Activated effector memory CD4-positive, alpha-beta T cell treated with Interleukin-2 at 50 U/mL for 16 hours (primary cell): ENCODE measurements at places on chromosomes 13 and 19.

- DNase-seq = no peak
These were observed 45.5 kb upstream of the SLC7A9 start for GRCh38 chr19:32914879-32915660.

- no peak for DNase-seq
These were observed 51.5 kb downstream of the BICRA start for GRCh38 chr19:47660435-47660832.

DNA sequence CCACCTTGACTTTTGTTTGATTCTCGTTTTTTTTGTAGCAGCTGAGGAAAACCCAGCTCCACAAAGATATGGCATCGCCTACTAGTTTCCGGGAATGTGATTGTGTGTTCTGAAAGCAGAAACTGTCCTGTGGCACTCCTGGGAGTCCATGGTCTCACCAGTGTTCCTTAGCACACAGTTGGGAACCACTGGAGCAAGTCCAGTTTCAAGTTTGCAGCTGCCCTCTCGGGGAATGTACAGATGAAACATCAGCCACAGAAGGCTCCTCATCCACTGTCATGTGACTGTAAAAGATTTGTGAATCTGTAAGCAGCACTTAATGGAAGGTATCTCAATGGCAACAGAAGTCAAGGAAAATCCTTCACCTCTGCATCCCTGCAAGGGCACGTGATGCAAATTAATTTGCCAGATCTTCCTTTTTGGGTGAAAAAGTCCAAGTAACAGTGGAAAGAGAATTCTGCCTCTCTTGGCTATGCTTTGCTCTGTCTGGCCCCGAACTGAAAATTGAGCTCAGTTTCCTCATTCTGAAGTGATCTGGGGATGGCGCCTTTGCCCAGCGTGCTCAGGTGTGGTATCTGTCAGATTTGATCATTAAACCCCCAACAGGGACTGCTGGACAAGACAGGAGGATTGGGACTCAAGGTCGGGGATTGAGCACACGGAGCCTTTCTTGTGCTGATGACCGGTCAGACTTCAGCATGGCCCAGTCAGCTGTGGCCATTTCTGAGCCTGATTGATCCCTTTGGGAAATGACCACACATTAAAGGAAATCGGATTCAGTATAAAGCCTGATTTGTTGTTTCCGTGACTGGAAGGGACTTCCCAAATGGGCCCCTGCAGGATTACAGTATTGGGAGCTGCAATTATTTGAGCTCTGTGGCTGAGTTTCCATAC lies 58.8 kb downstream of the ING1 start:
- DNase-seq = no peak

DNA sequence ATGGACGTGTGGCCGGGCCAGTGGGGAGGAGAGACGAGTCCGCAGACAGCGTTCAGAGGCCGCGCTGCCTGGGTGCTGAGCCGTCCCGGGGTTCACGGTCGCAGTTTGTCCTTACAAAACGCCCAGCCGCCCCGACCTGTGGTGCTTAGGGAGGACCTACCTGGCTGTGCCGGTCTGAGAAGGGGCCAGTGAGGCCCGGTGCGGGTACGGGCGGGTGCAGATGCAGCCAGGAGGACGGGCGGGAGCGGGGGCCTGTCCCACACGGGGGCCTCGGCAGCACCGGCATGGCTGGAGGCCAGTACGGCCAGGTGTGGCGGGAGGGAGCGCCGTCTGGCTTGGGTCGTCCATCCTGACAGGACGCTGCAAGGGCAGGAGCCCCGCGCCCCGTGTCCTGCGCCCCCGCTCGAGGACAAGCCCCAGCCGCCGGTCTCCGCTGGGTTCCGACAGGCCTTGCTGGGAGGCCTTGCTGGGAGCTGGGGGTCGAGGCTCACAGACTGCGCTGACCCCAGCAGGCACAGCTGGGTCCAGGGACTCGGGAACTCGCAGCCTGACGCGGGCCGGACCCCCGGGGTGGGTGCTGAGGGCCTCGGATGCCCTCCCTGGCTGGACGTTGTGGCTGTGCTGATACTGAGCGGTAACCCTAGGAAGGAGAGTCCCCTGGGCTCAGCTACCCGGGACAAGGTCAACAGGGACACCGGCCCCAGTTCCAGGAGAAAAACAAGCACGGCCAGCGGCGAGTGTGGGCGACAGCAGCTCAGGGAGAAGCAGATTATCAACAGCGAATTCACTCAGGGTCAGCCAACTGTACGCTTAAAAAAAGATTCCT lies 5.3 kb upstream of the PROZ start:
- DNase-seq = no peak

DNA sequence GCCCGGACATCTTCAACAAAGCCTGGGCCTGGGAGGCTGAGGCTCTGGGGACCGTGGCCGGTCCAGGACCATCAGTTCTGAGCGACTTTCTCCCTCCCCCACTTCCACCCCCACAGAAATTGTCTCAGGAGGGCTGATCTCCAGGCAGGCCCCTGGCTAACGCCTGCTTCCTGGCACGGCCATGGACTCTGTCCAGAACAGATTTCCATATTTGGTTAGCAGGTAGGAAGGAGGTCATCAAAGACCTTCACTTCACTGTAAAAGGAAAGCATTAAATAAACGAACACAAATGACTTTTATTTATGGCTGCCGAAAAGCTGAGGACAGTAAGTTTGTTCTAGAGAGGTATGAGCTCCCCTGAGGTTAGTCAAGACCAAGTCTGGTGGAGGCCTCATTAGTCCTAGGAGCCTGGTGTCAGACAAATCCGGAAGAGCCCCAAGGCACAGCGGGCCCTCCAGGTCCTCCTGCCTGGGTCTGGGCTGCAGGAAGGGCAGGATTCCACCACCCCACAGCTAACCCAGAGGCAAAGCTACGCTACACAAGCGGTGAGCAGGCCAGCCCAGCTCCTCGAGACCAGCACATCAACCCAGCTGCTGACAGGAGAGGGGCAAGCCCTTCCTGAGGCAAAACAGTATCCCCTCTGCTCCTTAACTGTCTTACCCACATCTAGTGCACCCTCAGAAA lies 4.6 kb upstream of the PLPP2 start:
- DNase-seq = no peak

DNA sequence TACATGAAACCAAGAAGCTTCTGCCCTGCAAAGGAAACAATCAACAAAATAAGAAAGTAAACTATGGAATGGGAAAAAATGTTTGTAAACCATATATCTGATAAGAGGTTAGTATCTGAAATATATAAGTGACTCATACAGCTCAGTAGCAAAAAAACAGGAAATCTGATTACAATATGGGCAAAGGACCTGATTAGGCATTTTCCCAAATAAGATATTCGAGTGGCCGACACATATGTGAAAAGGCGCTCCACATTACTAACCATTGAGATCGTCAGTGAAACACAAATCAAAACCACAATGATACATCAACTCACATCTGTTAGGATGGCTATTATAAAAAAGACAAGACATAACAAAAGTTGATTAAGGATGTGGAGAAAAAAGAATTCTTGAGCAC lies 2818.6 kb upstream of the PCDH20 start:
- no peak for DNase-seq
